Heart left ventricle (tissue), 16 donors: ENCODE measurements at places on chromosomes 4 and X. TPM values are rescaled to one million over a fixed set of nuclear protein-coding genes. Genes with fewer than 3 reads are reported as not detected.

DNA sequence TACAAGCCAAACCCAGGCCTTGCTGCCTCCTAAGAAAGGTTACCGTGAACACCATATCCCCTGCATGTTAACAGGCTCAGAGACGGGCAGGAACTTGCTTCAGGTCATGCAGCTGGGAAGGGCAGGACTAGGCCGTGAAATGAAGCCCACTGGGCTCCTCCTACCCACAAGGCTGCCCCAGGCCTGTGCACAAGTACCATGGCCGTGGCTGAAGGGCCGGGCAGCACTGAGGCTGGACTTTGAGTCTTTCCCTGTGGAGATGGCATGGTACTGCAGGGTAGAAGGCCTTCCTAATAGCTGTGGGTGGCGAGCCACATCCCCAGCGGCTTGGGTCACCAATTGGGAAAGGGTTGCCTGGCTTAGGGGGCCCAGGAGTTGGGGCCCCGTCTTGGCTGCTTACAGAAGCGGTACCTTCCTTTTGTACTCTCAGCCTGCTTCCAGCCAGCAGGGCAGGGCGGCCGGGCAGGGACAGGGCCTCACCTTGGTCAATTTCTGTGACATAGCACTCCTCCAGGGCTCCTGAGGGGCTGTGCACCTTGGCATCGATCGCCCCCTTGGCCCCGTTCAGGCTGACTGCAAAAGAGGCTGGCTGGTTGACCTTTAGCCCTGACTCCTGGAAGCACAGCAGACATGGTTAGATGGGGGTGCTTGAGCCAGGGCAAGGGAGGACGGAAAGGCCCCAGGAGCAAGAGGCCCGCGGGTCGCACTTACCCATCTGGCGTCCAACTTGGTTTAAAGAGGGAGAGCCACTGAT, 23.8 kb downstream of the FLNA start:
- no peak for DNase-seq
- H3K4me1 ChIP-seq = no peaks in the 10 kb centered on the region
- no peak overlapping the region for H3K27ac ChIP-seq
- no peak overlapping the region for H3K4me3 ChIP-seq
- peaks cover 76% of the 10 kb centered on the region for H3K36me3 ChIP-seq

DNA sequence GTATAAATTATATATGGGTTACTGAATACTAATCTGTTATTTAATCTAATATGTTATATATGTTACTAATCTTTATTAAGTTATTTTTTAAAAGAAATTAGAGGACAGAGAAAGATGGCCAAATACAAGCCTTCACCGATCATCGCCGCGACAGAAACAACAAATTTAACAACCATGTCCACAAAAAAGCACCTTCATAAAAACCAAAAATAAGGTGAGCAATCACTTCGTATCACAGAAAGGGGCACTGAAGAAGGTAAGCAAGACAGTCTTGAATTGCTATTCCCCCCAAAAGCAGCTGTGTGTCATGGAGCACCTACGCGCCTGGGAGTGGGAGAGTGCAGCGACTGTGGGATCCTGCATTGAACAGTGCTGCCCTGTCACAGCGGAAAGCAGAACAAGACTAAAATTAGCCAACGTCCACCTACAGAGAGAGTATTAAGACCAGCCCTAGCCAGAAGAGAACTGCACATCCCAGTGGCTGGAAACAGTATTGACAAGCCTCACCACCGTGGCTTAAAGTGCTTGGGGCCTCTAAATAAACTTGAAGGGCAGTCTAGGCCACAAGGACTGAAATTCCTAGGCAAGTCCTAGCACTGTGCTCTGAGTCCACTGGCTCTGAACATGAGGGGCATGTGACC, 38.5 kb downstream of the LRBA start:
- peaks cover 8% of the 10 kb centered on the region for H3K4me1 ChIP-seq
- no peak overlapping the region for H3K4me3 ChIP-seq
- DNase-seq = no peak
- no peaks in the 10 kb centered on the region for H3K36me3 ChIP-seq

The INPP4B gene
- 39.1 TPM for total RNA-seq

The MAP3K15 gene
- not detected for total RNA-seq

The SYNPO2 gene
- total RNA-seq = 206 TPM

The USP26 gene
- total RNA-seq = not detected
